ENCODE measurements at places on chromosomes 1 and 21.

GRCh38 chr1:55134152-55134808, 80.9 kb downstream of the USP24 start:
- DNase-seq: no peak

GRCh38 chr1:63547621-63548294, 24.4 kb downstream of the EFCAB7 start:
- DNase-seq: no peak

- DNase-seq: no peak
Measured at GRCh38 chr1:180842491-180843275, 70.0 kb upstream of the KIAA1614 start.

GRCh38 chr1:220791956-220792355, 5.2 kb downstream of the MTARC1 start:
- DNase-seq: no peak

DNA sequence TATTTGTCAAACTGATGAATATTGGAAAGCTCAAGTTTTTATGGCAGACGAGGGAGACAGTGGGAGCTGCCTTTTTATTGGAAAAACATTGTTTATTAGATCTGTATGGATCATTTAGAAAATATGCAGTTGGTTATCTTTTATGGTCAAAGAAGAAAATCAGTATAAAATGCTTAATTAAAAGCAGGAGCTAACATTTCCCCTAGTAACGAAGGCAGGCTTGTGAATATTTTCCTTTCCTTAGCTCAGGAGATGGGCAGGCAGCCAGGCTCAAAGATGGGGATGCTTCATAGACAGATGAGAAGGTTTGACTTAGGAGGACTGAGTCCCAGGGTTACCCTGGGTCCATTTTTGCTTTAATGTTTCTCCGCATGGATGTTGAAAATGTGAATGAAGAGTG, 26.0 kb downstream of the ROR1 start:
- no peak for DNase-seq

DNA sequence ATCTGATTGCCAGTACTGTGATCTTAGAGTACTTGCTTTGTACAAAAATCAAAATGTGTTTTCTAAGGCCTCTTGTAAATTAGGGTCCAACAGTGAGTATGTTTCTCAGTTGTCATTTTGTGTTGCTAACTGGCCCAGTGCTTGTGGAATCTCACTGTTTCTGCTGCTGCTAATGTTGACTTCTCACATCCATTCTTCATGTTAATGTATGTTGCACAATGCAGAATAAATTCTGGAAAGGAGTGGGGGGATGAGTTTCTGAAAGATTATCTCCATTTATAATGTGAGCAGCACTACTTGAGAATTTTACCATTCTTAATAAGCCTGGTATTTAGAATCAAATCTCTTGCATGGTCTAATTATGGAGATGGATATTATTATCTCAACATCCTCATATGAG, 57.9 kb downstream of the CACHD1 start:
- DNase-seq: no peak

GRCh38 chr21:16134134-16134533, 404.4 kb downstream of the USP25 start:
- DNase-seq: no peak

DNA sequence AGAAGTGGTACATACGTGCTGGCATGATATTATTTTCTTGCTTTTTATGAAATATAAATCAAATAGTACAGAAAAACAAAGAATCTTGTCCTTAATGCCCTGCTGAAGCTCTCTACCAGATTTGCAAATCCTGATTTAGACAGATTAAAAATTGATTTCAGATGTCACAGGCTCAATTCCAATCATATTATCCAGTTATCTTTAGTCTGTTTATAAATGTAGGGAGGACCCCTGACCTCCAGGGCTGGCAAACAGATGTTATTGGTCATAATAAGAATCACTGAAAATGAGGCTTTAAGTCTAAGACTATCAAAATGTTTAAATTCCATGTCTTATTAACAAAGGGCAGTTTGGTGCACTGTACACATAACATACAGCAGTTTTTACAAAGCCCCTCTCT, 62.1 kb downstream of the TP53BP2 start:
- DNase-seq: no peak

GRCh38 chr1:246265481-246265880, 241.6 kb downstream of the SMYD3 start:
- no peak for DNase-seq

DNA sequence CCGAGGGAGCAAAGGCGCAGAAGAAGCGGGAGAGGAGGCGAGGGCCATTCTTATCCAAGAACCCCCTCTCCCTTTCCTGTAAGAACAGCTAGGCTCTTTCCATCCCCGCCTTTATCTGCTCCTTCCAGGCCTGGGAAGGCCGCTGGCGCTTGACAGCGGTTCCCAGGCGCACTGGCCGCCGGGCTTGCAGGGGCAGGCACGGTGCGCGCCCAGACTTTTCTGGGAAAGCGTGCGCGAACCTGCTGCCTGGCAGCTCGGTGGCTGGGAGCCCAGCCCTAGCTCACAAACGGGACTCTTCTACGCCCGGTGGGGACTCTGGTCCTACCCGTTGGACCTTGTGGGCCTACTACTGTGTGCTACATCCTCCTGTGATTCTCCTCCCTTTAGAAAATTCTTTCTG, 8.8 kb upstream of the IFNLR1 start:
- no peak for DNase-seq

GRCh38 chr1:41580520-41581172, 96.2 kb upstream of the EDN2 start:
- no peak for DNase-seq

- no peak for DNase-seq
Measured at GRCh38 chr1:209150114-209150513, 433.4 kb upstream of the CAMK1G start.

- DNase-seq: no peak
Measured at GRCh38 chr1:162230096-162230495, 146.6 kb downstream of the SPATA46 start.

GRCh38 chr1:217138173-217138765, 415.0 kb upstream of the ESRRG start:
- DNase-seq: no peak

DNA sequence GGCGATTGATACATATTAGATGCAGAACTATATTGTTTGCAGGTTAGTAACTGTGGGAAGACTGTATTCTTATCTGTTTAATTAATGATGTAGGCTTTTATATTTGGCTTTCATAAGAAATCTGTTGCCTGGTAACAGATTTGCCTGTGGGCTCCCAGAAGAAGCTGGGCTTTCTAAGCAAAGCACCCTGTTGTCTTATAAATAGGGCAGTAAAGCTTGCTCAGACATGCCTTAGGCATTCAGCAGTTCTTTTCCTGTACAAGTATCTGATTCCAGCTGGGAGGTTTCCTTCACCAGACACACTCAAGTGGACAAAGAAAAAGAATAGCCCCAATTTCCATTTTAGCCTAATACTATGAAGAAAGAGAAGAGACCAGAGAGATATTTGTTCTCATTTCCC, 524.0 kb downstream of the LRRIQ3 start:
- DNase-seq: no peak

GRCh38 chr1:169958987-169959386, 65.3 kb upstream of the SCYL3 start:
- DNase-seq: no peak

GRCh38 chr1:76291191-76291590, 216.6 kb downstream of the ST6GALNAC3 start:
- DNase-seq: no peak

GRCh38 chr1:167627865-167628641, 2.0 kb upstream of the RCSD1 start:
- peak; percentile 63 for DNase-seq

- no peak for DNase-seq
Measured at GRCh38 chr1:230010603-230011332, 56.3 kb upstream of the GALNT2 start.

DNA sequence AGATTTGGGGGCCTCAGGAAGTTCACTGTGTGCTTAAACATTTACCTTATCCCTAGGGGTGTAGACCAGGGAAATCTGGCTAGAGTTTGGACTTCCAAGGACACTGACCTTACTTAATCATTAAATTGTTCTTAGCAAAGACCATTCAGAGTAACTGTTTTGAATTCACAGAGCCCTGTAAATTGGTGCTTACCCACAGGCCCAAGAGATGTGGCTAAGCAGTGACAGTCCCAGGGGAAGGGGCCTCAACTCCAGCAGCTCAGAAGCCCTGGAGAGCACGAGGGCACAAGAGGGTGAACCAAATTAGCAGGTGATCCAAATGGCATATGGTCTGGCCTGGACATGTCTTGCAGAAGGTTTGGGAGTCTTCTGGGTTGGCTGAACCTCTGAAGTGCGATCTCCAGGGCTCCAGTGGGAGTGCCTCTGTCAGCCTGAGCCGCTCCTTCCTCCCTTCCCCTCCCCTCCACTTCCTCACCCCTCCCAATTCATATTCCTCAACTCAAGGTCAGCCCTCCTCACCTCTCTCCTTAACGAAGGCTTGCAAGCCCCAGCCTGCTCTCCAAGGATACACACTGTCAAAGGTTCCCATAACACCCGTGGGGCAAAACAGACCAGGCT, 4.3 kb downstream of the PAQR7 start:
- DNase-seq: no peak

- no peak for DNase-seq
Measured at GRCh38 chr1:93599479-93599878, 82.2 kb downstream of the BCAR3 start.

Measured in stimulated activated CD4-positive, alpha-beta T cell treated with anti-CD3 and anti-CD28 coated beads, TNF-alpha, amount 100 ng/mL, for 48 hours (primary cell).